RPMI7951 (cell line): ENCODE measurements at places on chromosomes 7 and 10. TPM values are rescaled to one million over a fixed set of nuclear protein-coding genes. Genes with fewer than 3 reads are reported as not detected.

GRCh38 chr7:150986099-150986512, 4.7 kb upstream of the NOS3 start:
- DNase-seq = peak; percentile 44

DNA sequence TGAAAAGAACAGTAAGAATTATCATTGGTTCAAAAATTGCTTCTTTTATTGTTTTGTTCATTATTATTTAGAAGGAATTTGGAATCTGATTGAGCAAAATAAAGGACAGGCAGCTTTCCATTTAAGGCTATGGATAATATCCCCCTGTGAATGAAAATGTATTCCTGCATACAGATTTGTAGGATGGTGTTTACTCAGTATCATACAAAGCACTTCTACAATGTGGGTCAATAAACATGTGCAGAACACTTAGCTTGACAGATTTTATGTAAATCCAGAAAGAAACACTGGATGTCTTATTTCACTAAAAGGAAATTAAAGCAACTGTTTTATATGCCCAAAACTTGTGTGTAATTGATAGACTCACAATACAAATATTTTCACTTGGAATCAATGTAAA, 189.7 kb downstream of the THSD7A start:
- DNase-seq = no peak

DNA sequence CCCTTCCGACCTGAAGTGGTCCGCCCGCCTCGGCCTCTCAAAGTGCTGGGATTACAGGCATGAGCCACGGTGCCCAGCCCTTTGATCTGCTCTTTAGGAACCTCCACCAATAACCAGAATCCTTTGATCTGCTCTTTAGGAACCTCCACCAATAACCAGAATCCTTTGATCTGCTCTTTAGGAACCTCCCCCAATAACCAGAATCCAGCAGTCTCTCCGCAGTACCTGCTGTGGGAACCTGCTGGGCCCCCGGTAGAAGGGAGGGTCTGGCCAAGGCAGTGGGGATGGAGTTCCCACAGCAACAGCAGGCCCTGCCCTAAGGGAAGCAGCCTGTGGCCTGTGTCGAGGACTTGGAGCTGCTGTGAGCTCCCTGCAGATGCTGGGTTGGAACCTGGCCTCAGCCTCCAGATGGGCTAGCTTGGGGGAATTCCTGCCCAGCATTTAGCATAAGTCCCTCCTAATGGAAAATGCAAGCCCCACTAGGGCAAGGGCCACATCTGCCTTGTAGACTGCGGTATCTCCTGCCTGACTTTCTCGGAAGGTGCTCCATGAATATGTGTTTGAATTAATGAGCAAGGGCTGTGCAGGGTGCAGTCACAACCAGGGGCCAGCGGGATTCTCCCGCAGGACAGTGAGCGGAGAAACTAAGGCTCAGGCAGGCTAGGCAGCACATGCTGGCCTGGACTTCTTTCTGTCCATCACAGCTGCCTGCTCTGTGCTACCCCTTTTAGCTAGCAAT, 165.8 kb downstream of the UBE2H start:
- no peak for DNase-seq

DNA sequence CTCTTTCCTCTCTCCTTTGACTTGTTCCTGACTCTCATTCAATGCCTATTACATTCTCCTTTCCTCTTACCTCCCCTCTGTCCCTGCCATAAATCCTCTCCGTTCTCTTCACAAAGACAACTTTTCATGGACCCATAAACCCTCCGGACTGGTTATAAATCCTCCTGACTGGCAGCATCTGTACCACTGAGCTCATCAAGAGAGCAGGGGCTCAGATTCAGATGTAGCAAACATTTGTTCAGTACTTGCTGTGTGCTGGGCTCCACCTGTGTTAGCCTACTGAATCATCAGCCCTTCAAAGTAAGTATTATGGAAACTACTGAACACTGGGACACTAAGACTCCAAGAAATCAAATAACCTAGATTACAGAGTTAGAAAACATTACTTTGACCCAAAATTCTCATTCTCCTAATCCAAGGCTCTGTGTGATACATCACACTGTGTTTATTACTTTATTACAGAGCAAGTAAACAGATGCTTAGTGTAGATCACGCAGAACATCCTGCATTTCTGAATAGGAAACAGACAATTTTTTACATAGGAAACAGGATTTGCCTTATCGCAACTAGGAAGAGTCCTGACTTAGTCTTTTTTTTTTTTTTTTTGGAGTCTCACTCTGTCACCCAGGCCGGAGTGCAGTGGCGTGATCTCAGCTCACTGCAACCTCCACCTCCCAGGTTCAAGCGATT, 108.6 kb upstream of the PDE1C start:
- no peak for DNase-seq

ZSCAN25 gene
- 6.1 and 7.9 TPM in 2 replicates for total RNA-seq

DNA sequence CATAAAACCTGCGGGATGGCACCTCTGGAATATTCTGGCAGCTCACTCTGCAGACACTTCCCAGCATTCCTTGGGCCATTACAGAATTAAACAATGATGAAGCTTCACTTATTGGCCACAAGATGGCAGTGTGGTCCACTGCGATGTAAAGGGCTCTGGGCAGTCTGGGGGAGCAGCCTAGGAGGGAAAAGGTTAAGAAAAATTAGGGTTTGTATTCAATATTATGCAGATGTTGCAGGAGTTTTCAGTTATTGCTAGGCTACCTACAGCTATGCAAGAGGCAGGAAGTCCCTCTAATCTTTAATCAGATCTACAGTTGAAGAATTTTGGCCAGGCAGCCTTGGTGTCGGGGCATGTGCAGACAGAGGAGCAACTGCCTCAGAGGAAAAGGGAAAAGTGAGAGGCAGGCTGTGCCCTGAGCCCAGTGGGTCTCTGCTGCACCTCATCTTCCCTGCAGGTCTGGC, 233.2 kb upstream of the PRSS1 start:
- peak; percentile 70 for DNase-seq

HOXA10 gene
- 12.9 and 18.7 TPM in 2 replicates for total RNA-seq

TSPAN12 gene
- total RNA-seq = 2.3 and 2.9 TPM in 2 replicates

DNA sequence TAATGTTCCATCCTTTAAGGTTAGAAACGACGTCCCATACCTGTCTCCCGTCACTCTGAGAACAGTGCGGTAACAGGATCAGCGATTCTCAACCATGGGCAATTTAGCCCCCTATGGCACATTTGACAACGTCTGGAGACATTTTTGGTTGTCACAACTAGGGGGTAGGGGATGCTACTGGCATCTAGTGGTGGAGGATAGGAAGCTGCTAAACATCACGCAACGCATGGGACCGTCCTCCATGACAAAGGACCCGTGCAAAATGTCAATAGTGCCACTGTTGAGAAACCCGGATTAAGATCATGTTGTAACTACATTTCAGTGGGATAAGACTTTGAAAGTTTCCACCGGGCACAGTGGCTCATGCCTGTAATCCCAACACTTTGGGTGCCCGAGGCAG, 5.0 kb upstream of the PAXIP1 start:
- DNase-seq = peak; percentile 47

DNA sequence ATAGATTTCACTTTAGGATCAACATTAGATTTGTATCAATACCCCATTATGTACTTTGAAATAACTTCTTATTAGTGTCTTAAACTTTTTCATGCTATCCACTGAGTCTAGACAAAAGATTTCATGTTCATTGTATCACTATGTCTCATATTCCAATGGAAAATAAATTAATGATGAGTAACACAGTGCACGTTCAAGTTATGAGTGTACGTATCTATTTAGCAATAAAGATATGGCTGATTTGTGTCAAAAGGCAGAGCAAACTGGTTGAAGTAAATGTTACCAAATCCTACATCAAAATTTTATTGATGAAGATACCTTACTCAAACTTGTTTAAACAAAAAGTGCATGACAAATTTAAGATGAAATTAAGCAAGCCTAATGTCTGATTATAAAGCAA, 102.4 kb downstream of the SEMA3E start:
- DNase-seq = no peak

- DNase-seq = no peak
These were observed 182.9 kb downstream of the XPNPEP1 start for GRCh38 chr10:109740436-109740835.

SPDYE2B gene
- not detected in 2 replicates for total RNA-seq

DNA sequence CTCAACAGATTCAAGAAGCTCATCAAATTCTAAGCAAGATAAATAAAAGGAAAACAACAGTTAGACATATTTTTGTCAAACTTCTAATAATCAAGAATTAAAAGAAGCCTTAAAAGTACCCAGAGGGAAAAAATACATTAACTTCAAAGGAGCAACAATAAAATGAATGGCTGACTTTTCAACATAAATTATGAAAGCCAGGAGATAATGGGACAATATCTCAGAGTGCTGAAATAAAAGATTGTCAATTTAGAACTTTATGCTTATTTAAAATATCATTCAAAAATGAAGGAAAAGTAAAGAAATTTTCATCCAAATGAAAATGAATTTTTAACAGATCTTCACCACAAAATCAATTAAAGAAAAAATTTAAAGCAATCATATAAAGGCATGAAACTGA, 108.5 kb upstream of the IL6 start:
- no peak for DNase-seq

DNA sequence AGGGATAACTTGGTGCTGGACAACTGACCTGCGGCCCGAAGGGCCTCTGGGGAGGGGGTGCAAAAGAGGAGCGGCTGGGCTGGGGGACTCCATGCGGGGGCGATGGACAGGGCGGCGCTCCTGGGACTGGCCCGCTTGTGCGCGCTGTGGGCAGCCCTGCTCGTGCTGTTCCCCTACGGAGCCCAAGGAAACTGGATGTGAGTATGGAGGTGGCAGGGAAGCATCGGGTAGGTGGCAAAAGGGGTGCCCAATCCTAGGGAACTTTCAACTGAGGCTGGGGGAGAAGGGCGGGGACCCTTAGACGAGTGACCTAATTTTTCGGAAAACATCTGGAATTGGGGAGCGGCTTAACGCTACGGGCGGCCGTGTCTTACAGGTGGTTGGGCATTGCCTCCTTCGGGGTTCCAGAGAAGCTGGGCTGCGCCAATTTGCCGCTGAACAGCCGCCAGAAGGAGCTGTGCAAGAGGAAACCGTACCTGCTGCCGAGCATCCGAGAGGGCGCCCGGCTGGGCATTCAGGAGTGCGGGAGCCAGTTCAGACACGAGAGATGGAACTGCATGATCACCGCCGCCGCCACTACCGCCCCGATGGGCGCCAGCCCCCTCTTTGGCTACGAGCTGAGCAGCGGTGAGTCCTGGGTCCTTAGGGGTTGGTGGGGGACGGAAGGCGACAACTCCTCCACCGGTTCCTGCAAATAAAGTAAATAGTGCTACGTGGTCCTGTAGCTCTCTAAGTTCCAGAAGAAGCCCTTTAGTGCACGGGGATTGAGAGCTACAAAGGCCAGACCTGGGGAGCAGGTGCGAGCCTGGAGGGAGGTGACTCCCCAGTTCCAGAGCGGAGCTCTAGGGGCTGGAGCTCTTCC, 622 bp downstream of the WNT16 start:
- DNase-seq = peak; percentile 33

SPAG6 gene
- not detected in 2 replicates for total RNA-seq

DNA sequence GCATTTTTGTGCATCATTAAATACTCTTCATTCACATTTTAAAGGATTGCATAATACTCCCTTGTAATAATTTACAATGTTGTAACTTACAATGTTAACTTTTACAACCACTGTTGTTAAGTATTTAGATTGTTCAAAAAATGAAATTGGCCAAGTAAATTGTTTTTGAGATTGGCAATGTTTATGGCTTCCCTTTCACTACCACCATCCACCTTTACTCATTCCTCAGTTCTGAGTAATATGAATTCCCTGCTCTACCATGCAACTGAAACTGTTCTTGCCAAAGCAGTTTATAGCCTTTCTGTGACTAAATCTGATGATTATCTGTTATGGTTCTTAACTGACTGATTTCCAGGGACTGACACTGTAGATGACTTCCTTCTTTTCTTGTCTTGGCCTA, 80.5 kb upstream of the TMEM106B start:
- DNase-seq = no peak

NME8 gene
- total RNA-seq = not detected in 2 replicates

DNA sequence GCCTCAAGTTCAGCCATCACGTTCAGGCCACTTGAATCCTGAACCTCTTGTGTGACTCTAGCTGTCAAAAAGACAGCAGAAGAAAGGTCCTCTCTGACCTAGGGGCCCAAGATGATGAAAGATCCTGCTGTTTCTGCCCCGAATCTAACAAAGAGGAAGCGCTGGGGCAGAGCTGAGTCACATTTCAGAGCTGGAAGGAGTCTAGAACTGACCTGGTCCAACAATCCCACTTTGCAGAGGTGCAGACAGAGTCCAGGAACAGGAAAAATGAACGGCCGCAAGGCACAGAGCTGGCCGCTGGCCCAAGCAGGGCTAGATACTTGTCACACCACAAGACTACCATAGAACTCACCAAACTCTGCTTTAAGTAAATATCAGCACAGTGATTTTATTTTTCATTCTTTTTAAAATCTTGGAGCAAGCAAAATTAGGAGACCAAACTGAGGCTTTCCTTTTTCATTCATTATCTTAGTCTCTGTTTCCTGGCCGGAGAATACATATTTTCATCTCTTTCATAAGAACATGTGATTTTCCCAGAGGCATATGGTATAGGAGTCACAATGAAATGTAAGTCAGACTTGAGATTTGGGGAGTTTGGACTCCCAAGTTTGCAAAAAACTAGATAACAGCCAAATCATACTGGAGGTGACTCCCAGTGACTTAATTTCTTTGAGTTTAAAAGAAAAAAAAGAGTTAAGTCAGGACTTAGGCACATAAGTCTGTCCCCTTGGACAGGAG, 52.8 kb downstream of the CHST15 start:
- DNase-seq = no peak

RAPGEF5 gene
- total RNA-seq = 2.9 and 3.6 TPM in 2 replicates

GRCh38 chr10:112434988-112435619, 11.6 kb downstream of the ZDHHC6 start:
- peak; percentile 43 for DNase-seq

SGCE gene
- 164 and 170 TPM in 2 replicates for total RNA-seq

- DNase-seq = no peak
These were observed 15.0 kb downstream of the CCDC6 start for GRCh38 chr10:59891349-59891748.

GRCh38 chr10:32256613-32257437, 90.1 kb downstream of the EPC1 start:
- DNase-seq = peak; percentile 62

RAB18 gene
- 34.9 and 54.5 TPM in 2 replicates for total RNA-seq

DNA sequence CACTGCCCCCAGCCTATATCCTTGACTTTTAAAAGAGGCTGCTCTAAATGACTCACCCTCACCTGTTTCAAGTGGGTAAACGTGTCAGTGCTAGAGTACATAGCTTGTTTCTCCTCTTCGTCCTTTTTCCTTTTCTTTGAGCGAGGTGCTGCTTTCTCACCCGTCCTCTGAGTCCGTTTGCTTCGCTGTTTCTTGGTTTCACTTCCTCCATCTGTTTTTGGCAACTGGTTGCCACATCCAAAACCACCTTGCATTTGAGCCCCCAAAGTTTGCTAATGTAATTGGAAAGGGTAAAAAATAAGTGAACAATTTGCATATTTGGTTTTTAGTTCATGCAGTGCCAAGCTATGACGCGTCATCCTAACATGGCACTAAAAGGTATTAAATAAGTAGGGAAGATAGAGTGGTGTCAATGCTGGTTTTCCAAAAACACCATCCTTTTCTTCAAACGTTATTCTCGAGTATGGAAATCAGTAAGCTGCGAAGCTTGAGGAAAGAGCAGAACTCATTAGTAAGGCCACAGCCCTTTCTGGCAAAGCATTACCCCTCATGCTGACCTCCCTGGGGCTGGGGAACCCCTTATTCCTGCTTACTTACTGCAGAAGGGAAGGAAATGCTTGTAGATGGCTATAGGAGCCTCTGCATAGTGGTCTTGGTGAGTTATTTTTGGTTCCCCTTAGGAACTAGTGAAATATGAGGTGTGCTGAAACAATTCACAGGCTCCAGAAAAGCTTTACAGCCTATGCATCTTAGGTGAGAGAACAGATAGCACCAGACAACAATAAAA, 133.5 kb downstream of the GALNT11 start:
- DNase-seq = no peak
